ENCODE measurements at places on chromosomes 1 and 21.
A peak's percentile ranks its signal among the peaks of the same experiment; 100 is the strongest.

- DNase-seq: peak; percentile 15
These were observed at the start of gene CFAP74 for GRCh38 chr1:2003541-2004131. Gene CFAP74, minus strand, starts transcription at chr1:2003786. Its CDS starts 12,830 bp downstream, at chr1:1990956.

GRCh38 chr1:171245458-171246064 is 2.7 kb upstream of the FMO1 start:
- DNase-seq: no peak

GRCh38 chr21:41290106-41290799 is 26.3 kb upstream of the FAM3B start:
- DNase-seq: no peak

DNA sequence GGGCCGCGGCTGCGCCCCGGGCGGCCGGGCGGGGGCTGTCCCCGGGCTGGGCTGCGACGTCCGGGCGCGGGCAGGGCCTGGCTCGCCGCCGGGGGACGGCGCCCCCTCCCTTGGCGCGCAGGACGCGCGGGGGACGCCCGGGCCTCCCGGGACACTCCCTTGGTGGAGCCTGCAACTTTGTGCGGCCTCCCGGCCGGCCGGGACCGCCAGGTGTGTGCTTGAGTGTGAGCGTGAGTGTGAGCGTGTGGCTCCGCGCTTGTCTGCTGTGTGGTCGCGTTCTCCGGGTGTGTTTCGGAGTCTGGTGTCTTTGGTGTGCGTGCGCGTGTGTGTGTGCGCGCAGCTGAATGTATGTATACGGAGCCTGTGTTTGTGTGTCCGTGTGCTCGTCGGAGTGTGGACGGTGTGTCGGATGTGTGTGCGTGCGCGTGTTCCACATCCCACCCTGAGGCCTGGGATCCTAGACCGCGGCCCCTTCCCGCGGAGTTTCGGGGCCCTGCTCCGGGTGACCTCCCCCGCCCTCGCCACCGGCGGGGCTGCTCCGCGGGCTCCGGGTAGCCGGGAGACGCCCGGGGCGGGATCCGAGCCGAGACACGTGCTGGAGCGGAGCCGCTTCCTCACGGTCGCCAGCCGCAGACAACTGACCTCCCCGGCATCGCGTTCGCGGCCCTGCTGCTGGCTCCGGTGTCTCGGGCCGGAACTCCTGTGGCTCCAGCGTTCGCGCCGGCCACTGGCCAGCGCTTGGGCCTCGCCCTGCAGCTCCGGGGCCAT is 1.7 kb downstream of the PTPRU start:
- no peak for DNase-seq

GRCh38 chr1:15051882-15052528 is 101.5 kb upstream of the TMEM51 start:
- DNase-seq: no peak

DNA sequence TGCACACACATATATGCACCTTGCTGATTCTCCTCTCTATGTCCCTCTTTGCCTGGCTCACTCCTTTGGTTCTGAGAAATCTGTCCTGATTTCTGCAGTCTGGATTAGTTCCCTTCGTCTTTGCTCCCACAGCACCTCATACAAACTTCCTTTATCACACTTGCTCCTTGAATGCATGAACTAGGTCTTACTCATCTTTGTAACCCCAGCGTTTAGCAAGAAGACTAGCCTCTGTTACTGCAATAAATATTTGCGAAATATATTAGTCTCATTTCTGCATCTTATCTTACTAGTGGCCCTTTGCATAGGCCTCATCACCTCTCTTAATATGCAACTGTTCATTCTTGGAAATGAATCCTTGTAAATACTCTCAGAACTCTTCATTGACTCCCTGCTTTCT is 11.4 kb downstream of the SMYD2 start:
- no peak for DNase-seq

DNA sequence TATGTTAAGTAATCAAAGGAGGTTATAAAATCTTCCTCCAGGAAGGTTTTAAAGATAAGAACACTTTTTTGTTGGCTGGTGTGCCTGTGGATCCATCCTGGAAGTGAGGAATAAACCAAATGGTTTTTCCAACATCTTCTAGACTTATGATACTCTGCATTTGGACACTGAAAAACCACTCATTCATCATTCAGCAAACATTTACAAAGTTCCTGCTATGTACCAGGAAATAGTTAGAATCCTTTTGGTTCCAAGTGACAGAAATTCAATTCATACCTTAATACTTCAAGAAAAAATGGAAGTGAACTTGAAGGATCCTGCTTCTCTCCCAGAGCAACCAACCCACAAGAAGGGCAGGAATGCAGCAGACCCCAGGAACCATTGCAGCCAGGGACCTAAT is 39.6 kb upstream of the PIGC start:
- no peak for DNase-seq

- no peak for DNase-seq
These were observed 303.8 kb downstream of the TM2D1 start for GRCh38 chr1:61420909-61421835.

DNA sequence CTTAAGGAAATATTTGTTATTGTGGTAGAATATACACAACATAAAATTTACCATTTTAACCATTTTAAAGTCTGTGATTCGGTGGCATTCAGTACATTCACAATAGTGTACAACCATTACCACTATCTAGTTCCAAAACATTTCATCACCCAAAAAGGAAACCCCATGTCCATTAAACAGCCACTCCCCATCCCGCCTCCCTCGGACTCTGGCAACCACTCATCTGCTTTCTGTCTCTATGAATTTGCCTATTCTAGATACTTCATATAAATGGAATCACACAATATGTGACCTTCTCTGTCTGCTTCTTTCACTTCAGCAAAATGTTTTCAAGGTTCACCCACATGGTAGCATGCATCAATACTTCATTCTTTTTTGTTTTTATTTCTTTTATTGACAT is 51.3 kb downstream of the PTP4A2 start:
- no peak for DNase-seq

GRCh38 chr1:243253926-243254232 is 1.2 kb downstream of the CEP170 start:
- no peak for DNase-seq

GRCh38 chr1:6249739-6250689 is 6.0 kb downstream of the HES3 start:
- DNase-seq: no peak

DNA sequence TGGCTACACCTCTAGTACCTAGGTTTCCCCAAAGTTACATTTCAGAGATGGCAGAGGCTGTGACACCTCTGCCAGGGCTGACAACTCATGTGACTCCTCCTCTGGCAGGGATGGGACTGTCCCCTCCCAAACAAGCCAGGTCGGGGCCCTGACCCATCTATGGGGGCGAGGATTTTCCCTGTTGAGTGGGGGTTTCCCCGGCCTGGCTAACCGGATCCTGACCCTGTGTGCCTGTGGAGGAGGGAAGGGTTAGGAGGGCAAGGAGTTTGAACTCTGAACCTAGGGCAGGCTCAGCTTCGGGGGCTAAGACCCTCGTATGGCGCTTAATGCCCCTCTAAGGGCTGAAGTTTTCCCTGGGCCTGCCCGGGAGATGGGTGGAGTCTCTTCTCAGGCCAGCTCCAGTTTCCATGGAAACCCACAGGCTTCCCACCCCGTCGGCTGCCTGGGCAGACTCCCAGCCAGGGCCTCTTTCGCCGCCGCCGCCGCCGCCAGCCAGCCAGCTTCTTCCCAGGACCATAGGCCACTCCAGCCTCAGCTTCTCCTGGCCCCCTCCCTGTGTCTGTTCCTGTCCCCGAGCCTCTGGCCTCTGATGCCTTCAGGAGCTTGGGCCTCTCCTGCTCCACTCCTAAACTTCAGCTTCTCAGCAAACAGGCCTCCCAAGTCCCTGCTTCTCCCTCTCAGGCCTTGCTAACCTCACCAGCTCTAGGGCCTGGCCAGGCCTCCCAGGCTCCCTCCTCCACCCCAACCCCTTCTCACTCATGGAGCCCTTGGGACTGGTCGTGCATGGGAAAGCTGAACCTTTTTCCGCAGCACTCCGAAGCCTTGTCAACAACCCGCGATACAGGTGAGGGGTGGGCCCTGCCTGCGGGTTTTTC is at the start of gene BTBD19:
Gene BTBD19, plus strand, starts transcription at position 461 of the 875 bp plus-strand sequence. Its CDS starts 298 bp downstream, at position 759.
- DNase-seq: peak; percentile 64

DNA sequence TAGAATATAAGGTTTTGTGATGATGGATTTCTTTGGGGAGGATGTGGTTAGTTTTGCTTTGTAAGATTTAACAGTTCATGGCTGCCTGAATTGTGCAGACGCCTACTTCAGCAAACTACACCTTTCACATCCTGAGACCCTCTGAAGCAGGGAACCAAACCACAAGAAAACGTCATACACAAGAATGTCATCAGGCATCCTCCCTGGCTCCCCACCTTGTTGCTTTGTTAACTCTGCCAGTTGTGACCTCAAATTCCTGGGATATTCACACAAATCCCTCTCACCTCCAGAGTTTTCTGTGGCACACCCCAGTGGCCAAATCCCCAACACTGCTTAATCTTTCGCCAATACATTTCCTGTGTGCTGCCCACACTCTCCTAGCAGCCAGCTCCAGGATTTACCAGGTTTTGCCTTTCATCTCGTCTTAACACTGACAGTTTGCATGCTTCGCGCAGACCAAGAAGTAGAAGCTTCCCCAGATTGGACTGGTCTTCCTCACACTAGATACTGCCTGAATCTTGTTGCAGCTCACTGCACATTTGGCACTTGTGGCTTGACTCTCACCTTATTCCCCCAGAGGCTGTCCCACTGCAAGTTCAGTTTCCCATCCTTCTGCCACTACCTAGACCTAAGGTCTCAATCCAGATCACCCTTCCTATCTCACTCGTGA is 51.1 kb upstream of the CTTNBP2NL start:
- DNase-seq: no peak
